ENCODE measurements at places on chromosomes 3 and 15.

DNA sequence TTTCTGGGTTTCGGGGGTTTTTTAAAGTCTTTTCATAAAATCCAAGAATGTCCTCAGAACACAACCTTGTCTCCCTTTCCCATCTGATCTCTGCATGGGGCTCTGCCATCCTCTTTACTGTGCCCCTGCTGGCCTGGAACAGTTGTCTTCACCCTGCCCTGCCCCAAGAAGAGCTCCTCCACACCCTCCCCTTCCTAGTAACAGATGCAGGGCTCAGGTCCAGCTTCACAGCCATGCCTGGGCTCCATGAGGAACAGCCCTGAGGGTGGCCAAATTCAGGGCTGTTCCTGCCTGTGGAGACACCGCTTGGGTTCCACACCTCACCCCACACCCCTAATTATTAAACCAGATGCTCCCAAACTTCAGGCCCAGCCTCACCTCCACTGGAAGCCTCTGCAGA lies 12.9 kb upstream of the ULK3 start:
- no peak for DNase-seq

DNA sequence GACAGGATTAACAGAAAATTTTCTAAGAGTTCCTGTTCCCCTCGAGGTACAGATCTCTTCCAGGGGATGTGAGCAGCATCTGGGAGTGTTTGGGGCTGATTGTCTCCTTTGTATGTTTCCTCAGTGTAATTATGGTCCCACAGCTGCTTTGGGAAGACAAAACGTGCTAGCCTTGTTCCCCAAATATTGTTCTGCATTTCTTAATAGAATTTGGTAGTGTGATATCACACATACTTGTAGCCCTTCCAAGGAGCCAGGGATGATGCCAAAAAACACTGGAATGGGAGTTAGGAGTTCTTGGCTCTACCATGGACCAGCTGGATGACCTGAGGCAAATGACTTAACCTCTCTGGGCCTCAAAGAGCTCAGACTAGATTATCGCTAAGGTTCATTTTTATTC lies 19.0 kb upstream of the AGBL1 start:
- no peak for DNase-seq

DNA sequence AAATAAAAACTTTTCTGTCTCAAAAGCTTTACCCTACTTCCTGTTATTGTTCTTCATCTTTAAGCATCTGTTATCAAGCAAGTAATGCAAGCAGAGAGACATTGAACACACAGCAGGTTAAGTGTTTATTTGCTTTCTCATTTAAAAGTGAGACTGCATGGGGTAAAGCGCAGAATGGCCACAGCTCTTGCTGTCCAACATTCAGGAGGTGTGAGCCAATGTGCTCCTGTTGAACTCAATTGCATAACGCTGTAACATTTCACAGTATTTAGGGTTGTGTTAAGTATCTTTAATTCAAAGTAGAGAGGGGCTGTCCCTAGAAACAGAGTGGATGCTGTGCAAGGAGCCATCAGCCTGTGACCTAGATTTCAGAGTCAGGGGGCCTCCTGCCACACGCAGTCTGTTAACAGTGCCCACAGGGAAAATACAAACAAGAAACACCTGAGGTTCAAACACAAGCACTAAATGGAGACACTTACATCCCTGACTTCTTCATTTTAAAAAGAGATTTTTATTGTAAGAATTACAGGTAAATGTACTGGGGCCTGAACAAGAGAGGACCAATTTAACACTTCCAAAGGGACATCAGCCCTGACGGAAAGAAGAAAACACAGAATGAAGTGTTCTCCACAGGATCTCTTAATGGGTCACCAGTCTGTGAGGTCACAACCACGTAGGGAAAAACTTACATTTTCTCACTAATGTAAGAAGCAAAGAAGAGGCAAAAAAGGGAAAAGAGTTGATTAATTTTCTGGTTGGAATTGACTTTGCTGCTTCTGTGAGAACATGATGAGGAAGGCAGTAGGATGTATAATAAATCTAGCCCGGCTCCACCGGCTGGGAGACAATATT lies 815.1 kb downstream of the VGLL3 start:
- DNase-seq = no peak

GRCh38 chr3:53140847-53141845 lies 10.9 kb upstream of the RFT1 start:
- DNase-seq = no peak

DNA sequence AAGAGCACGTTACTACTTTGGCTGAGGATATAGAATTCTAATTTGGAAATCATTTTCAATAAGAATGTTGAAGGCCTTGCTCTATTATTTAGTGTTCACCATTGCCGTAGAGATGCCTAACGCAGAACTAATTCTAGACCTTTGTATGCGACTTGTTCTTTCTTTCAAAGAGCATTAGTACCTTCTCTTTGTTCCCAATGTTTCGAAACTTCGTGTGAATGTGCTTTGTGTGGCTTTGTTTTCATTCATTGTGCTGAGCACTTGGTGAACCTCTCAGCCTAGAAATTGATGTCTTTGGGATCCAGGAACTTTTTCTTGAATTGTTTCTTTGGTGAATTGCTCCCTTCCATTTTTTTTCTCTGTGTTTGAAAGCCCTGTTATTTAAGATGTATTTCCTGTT lies 19.8 kb upstream of the PCSK6 start:
- no peak for DNase-seq

- DNase-seq = no peak
Measured at GRCh38 chr15:51288143-51289065, 50.0 kb downstream of the CYP19A1 start.

DNA sequence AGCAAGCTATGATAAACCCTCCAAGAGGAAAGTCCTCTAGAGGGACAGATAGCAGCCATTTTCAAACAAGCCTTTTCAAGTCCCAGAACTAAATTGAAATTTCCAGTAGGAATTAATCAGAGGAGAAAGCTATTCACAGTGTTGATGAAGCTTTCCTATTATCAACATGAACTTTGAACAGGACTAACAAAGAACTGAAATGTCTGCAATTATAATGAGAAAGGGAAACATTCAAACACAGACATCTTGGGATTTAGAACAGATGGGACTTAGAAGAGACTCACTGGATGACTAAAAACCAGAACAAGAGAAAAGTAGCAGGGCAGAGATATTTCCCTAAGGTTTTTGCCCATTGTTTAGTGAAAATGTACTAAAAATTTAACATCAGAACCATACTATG lies 622.1 kb upstream of the UBE2E2 start:
- no peak for DNase-seq

DNA sequence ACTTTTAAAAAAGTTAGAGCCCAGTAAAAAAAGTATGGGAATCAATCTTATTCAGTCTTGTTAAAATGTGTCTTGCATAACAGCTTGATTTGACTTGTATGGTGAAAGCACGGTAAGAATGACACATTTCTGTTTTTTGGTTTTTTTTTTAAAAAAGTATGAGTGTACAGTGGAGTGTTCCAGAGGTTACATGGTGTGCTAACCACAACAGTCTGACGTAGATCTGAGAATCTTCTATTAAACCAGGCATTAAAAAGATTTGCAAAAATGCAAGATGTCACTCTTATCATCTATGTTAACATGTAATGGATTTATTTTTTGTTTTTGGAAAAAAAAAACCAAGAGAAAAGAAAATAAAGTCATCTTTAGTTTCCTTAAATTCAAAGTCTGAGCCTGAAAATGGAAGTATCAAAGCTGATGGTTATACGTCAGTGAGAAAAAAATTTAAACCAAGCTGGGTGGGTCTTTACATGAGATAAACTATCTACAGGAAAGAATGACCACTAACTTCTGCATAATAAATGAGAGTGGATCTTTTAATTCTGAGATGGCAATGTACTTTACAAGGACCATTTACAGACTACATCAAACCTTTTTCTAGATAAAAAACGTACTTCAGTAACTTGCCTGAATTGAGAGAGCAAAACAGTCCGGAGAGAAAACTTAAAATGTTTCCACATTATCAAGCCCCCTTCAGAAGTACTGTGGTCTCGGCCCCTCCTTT lies 1.6 kb downstream of the GABPB1 start:
- no peak for DNase-seq

DNA sequence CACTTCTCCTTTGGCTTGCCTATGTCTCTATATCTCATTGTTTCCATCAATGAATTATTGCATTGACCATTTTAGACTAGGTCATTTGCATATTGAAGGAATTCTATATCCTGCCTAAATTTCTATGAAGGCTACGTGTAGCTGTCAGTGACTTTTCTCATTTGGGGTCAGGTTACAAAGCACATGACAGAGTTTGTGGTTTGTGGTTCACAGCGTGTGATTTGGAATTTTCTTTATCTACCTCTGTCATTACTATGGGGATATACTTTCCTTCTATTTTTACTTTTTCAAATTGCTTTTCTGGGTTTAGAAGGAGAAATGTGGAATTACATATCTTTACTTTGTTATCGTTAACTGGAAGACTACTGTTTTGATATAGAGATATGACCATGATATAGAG lies 317.3 kb upstream of the CFAP20DC start:
- no peak for DNase-seq

- no peak for DNase-seq
Measured at GRCh38 chr3:96488708-96489107, 325.7 kb upstream of the EPHA6 start.

DNA sequence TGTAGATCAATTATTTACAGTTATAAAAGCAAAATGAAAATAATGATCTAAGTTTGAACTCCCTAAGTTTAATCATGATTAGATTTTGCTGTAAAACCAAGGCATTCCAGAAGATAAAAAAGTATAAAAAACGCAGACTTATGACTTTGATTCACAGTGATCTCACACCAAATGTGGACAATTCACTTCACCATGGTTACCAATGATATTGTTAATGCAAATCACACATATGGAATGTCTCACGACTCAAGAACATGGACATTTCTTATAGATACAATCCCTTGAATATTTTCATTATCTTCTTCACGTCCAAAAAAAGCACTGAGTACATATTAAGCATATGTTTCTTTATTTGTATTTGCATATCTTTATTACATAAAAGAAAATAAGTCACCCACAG lies 1054.2 kb downstream of the NAALADL2 start:
- no peak for DNase-seq

- DNase-seq = no peak
Measured at GRCh38 chr3:43017004-43017403, 37.9 kb downstream of the GASK1A start.

GRCh38 chr3:190229632-190230424 lies 92.4 kb downstream of the CLDN1 start:
- no peak for DNase-seq

GRCh38 chr3:53773611-53774368 lies 72.4 kb downstream of the CHDH start:
- no peak for DNase-seq

- no peak for DNase-seq
Measured at GRCh38 chr3:187836823-187837770, 91.8 kb upstream of the BCL6 start.

- no peak for DNase-seq
Measured at GRCh38 chr3:10334042-10334441, 13.1 kb upstream of the SEC13 start.

GRCh38 chr3:48715174-48715800 lies 1.7 kb downstream of the IP6K2 start:
- DNase-seq = no peak

DNA sequence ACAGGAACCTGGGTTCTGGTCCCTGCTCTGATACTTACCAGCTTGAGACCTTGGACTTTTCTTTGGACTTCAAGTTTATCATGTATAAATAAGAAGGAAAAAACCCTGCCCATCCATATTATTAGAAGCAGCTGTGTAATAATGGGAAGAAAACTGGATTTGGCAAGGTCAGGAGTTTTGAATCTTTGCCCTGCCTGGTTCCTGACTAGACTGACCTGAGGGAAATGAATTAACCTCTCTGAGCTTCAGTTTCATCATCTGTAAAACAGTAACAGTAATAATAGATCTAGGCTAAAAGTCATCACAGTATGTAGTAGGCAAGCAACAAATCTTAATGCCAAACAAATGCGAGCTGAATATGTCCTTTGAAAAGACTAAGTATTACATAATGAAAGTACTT lies 68.8 kb downstream of the FSIP1 start:
- DNase-seq = no peak

DNA sequence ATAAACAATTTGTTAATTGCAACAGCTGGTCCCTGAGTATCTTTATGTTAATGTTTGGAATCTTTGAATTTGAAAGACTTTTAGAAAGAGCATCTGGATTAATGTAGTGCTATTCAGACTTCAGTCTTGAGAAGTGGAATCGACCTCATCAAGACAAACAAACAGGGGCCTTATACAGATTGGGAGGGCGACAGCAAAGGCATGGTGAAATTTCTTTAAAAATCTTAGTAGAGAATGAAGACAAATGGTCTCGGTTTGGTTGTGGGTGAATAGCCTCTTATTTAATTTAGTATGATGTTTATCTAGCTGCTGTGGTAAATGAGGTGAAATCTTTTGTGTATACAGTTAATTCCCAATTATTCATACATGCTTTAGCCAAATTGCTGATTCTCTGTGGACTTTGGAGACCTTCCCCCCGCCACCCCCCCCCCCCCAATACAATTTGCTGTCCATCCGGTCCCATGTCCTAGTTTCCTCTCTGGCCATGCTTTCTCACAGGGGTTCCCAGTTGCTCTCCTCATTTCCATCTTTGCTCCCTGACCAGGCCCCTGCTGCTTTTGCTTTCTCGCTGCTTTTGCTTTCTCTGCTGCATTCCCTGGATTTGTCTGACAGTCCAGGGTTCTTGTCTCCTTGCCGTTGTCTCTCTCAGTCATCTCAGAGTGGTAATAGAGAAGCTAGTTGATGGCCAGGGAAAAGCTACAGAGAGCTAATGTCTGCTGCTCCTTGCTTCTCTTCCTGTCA lies 135.3 kb downstream of the FNDC3B start:
- no peak for DNase-seq

DNA sequence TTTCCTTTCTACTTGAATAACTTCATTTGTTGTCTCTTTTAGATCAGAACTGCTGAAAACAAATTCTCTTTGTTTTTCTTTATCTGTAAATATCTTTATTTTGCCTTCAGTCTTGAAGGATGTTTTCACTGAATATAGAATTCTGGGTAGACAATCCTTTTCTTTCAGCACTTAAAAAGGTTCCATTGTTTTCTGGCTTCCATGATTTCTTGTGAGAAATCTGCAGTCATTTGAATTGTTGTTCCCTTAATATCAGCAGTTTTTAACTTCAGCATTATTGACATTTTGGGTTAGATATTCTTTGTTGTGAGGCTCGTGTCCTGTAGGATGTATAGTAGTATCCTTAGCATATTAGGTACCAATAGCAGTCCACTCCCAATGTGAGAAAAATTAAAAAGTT lies 65.8 kb downstream of the SV2B start:
- DNase-seq = no peak

DNA sequence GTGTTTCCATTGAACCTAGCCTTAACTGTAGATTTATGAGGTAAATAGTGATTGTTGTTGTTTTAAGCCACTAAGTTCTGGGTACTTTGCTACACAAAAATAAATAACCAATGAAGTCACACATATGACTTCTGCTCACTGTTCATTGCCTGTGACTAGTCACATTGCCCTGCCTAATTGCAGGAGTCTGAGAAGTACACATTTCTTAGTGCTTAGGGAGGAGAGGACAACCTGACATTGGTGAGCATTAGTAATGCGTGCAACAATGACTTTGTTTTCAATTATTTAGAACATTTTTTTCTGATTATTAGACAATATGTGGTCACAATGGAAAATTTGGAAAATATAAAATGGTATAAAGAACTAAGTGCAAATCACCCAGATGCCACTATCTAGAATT lies 133.2 kb upstream of the DAZL start:
- no peak for DNase-seq

GRCh38 chr3:70120357-70120966 lies 120.9 kb downstream of the SAMMSON start:
- DNase-seq = peak; percentile 0

- no peak for DNase-seq
Measured at GRCh38 chr15:63453186-63453905, 51.0 kb upstream of the USP3 start.

- DNase-seq = no peak
Measured at GRCh38 chr3:112514527-112515128, 15.4 kb upstream of the BTLA start.

GRCh38 chr15:71121442-71121841 lies 6.2 kb downstream of the THSD4 start:
- no peak for DNase-seq
